ENCODE measurements at places on chromosomes 2 and 18.
A peak's percentile ranks its signal among the peaks of the same experiment; 100 is the strongest.

GRCh38 chr18:45954070-45954934 lies 12.8 kb downstream of the EPG5 start:
- no peak overlapping the region for H3K4me3 ChIP-seq
- peaks cover 56% of the 10 kb centered on the region for H3K36me3 ChIP-seq
- no peaks in the 10 kb centered on the region for H3K4me1 ChIP-seq
- no peak for DNase-seq
- no peak overlapping the region for H3K27ac ChIP-seq

DNA sequence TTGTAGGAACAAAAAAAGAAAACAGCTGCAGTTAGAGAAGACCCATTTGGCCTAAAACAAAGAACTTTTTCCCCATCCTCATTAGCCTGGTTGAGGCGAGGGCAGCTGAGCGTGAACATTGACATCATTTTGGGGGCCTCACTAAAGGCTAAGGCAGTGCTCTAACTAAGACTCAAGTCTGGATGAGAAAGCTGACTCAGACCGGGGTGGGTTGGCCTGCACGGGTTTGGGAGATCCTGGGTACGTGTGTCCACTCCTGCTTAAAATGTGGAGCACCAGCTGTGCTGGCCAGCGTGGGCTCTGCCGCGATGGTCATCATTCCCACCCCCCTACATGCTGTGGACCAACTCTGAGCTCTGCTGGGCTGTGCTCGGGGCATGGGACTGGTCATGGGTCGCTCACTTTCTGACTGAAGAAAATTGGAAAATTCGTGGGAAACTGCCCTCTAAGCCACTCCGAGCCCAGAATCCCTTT lies 86.0 kb upstream of the TMEM247 start:
- DNase-seq, result no peak
- H3K27me3 ChIP-seq, result no peaks in the 10 kb centered on the region
- no peak overlapping the region for H3K27ac ChIP-seq

- H3K36me3 ChIP-seq, result no peaks in the 10 kb centered on the region
- peaks cover 24% of the 10 kb centered on the region for H3K27me3 ChIP-seq
- no peaks in the 10 kb centered on the region for H3K4me1 ChIP-seq
These were observed 2.4 kb downstream of the TRABD2A start for GRCh38 chr2:84878459-84878858.

- H3K27me3 ChIP-seq, result no peaks in the 10 kb centered on the region
- no peak for DNase-seq
- H3K27ac ChIP-seq, result no peak overlapping the region
- peaks cover 18% of the 10 kb centered on the region for H3K36me3 ChIP-seq
- no peak overlapping the region for H3K4me3 ChIP-seq
- no peaks in the 10 kb centered on the region for H3K4me1 ChIP-seq
These were observed 124.1 kb downstream of the MEMO1 start for GRCh38 chr2:31886700-31887099.

DNA sequence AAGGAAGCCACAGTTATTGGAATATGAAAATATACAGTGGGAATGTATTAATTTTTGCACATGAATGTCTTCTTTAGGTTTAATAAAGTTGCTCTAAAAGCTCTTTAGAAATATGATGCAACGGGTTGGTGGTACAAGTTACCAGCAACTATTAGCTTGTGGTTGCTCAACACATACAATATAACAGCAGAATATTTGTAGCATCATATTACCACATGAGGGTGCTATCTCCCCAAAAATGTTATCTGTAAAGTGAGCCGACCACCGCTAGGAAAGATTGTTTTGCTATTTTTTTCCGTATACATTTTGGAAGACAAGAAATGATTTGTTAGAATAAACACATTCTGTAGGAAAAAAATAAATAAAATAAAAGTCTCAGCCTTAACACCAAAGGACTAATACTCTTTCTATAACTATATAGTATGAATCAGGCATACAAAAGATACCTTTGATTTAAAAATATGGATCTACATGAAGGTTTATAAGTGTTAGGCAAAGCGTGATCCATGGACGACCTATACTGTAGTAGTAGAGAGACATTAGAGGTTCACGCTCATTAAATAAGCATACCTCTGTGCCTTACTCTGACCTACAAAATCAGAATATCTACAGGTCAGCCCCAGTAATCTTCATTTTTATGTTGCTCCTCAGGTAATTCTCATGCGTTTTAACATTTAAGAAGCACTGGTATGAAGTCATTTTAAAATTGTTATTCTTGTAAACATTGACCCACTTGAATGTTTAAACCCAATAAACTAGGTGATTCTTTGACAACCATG lies 1110.6 kb upstream of the ACVR2A start:
- H3K27ac ChIP-seq, result no peak overlapping the region
- no peak for DNase-seq
- no peak overlapping the region for H3K4me3 ChIP-seq
- no peaks in the 10 kb centered on the region for H3K27me3 ChIP-seq
- H3K36me3 ChIP-seq, result no peaks in the 10 kb centered on the region

DNA sequence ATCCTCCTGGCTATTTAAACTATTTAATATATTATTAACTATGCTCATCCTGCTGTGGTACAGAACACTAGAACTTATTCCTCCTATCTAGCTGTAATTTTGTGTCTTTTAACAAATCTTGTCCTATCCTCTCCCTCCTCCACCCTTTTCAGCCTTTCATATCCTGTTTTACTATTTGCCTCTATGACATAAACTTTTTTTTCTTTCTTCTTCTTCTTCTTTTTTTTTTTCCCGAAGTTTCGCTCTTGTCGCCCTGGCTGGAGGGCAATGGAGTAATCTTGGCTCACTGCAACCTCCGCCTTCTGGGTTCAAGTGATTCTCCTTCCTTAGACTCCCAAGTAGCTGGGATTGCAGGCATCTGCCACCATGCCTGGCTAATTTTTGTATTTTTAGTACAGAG lies 201.5 kb downstream of the LPIN1 start:
- H3K4me1 ChIP-seq, result no peaks in the 10 kb centered on the region
- H3K36me3 ChIP-seq, result no peaks in the 10 kb centered on the region

DNA sequence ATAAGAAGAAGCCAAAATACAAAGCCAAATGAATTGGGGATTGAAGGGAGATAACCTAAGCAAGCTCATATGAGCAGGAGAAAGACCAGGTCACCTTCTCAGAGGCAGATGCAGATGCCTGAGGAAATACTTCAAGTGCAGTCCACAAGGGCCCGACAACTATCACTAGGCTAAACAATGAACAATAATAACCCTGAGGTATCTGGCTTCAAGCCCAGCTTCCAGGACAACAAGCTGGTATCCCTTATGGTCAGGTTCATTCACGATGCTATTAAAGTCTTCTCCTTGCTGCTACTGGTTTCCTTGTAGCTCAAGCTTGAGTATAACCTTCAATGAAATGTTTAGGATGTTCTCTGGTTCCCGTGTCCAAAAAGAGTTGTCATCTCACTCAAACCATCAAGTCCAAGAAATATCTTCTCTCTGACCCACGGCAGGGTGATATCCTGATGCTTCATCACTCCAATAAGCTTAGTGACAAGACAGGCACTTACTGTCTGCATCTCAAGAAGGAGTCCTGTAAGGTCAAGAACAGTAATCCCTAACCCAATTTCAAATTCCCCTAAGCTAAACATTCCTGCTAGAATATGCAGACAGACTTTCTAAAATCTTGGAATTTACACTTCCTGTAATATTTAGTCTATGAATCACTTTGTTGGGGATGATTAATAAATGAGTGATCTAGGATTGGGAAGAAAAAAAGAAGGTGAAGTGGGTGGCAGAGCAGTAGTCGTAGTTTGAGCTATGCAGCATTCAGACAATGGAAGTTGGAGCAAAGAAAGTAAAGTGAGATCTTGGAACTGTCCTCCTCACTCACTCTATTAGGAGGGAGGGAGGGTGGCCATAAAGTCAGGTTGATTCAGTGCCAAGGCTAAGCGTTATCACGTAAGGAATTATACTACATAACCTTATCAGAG lies 33.1 kb downstream of the CHN1 start:
- no peak overlapping the region for H3K4me3 ChIP-seq
- no peaks in the 10 kb centered on the region for H3K4me1 ChIP-seq
- no peaks in the 10 kb centered on the region for H3K36me3 ChIP-seq
- DNase-seq, result no peak
- no peaks in the 10 kb centered on the region for H3K27me3 ChIP-seq

DNA sequence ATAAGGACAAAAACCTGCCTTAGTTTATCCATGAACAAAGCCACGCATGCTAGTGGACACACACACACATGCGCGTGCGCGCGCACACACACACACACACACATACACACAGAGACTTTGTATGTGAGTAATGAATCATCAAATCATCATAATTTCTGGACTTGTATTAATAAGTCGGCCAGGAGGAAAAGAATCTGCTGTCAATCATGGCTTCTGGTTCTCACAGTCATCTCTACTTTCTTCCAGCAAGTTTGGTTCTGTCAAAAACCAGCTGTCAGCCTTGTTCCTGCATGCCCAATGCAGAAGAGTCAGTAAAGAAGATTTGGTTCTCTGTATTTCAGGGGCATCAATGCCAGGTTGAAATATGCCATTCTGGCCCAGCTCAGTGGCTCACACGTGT lies 1.1 kb upstream of the TTR start:
- no peak for DNase-seq
- H3K36me3 ChIP-seq, result no peaks in the 10 kb centered on the region
- H3K4me1 ChIP-seq, result no peaks in the 10 kb centered on the region
- no peaks in the 10 kb centered on the region for H3K27me3 ChIP-seq
- no peak overlapping the region for H3K4me3 ChIP-seq

DNA sequence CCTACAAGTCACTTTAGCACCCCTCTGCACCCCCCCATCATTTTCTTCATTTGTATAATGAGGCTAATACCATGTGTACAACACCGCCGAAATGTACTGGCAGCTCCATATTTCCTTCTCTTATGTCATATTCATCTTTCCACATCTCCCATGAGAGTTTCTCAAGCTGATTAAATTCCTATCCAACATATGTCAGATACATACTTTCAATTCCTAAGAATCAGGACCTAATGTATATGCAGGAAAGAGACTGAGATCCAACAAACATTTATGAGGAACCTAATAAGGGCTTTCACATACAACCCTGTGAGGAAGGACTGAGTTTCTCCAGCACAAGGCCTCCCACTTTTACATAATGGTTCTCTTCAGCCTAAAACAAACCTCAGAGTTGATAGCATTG lies 41.9 kb downstream of the PRKD3 start:
- DNase-seq, result no peak
- no peaks in the 10 kb centered on the region for H3K4me1 ChIP-seq
- H3K36me3 ChIP-seq, result peaks cover 27% of the 10 kb centered on the region
- no peak overlapping the region for H3K4me3 ChIP-seq
- H3K27ac ChIP-seq, result no peak overlapping the region
- H3K27me3 ChIP-seq, result no peaks in the 10 kb centered on the region

DNA sequence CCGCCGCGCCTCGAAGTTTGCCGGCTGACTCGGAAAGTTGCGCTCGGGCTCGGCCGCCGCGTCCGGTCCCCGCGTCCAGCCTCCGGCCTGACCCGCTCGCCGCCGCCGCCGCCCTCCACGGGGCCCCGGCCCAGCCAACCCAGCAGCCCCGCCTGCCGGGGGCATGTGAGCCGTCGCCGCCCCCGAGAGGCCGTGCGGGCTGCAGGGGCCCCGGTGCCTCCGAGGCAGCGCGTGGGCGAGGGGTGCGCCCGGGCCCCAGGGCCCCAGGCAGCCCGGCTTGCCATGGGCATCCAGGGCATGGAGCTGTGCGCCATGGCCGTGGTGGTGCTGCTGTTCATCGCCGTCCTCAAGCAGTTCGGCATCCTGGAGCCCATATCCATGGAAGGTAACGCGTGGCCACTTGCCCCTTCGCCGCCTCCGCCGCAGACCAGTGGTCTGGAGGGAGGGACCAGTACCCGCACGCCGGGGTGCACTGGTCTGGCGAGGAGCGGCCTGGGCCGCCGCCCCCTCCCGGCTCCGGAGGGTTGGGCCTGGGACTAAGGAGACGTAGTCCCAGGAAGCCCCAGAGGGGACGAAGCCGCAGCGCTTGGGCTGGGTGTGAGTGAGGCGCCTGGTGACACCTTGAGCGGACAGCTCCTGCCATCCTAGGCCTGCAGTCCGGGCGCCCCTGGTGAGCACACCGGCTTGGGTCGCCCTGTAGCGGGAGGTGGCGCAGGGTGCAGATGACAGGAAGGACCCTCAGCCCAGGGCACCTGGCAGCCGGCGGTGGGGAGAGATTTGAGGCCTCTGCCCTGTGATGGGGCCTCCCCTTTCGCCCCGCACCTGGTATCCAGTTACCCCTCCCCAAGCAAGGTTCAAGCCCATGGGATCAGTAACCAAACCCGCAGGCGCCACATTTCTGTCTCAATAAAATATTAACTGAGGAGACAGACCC lies 49.9 kb downstream of the KCNIP3 start:
- peaks cover 16% of the 10 kb centered on the region for H3K4me1 ChIP-seq
- no peaks in the 10 kb centered on the region for H3K36me3 ChIP-seq
- DNase-seq, result no peak

DNA sequence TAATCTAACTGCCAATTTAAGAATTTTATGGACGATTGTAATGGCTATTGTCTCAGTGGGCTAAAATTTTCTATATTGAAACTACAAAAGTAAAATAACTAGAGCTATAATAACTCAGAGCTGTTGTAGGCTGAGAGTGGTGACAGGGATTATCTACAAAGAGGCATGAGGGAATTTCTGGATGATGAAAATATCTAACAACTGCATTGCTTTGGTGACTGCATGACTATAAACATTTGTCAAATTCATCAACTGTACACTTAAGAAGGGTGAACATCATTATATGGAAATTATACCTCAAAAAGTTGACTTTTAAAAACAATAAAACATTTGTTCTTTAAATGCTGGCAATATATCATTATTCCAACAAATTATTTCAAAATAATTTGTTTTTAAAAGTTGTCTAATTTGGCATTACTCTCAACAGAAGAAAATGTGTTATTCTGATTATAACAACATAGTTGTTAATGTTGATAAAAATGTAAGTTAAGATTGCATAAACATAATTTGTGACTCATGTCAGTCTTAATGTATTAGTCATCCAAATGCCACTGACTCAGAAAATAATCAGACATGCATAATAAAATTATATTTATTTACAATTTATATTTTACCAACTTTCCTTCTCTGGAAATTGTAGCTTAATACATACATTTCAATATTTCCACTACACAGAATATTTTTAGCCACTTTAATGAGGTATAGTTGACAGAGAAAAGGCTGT lies 865.1 kb upstream of the VRK2 start:
- H3K36me3 ChIP-seq, result no peaks in the 10 kb centered on the region
- no peak for DNase-seq
- no peaks in the 10 kb centered on the region for H3K27me3 ChIP-seq
- no peak overlapping the region for H3K27ac ChIP-seq
- H3K4me3 ChIP-seq, result no peak overlapping the region

GRCh38 chr2:71933467-71934319 lies 214.0 kb downstream of the CYP26B1 start:
- H3K27ac ChIP-seq, result peak overlapping the region; percentile 73
- H3K4me1 ChIP-seq, result peaks cover 26% of the 10 kb centered on the region
- no peaks in the 10 kb centered on the region for H3K36me3 ChIP-seq
- DNase-seq, result no peak
- no peak overlapping the region for H3K4me3 ChIP-seq

DNA sequence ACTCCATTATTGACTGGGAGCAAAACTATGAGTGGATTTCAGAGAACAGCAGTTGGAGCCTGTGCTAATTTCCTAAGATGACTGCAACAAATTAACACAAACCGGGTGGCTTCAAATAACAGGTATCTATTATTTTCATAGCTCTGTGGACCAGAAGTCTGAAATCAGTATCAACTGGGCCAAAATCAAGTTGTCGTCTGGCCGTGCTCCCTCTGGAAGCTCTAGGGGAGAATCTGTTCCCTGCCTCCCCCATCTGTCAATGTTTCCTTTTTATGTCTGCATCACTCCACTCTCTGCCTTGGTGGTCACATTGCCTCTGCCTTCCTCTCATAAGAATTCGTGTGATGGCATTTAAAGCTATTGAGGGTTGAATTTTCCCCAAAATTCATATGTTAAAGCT lies 269.8 kb downstream of the TMX3 start:
- H3K4me1 ChIP-seq, result no peaks in the 10 kb centered on the region
- no peak overlapping the region for H3K4me3 ChIP-seq
- no peak for DNase-seq
- H3K27me3 ChIP-seq, result no peaks in the 10 kb centered on the region
